ENCODE measurements at places on chromosomes 5 and 9. TPM values are rescaled to one million over a fixed set of nuclear protein-coding genes. Genes with fewer than 3 reads are reported as not detected.

DNA sequence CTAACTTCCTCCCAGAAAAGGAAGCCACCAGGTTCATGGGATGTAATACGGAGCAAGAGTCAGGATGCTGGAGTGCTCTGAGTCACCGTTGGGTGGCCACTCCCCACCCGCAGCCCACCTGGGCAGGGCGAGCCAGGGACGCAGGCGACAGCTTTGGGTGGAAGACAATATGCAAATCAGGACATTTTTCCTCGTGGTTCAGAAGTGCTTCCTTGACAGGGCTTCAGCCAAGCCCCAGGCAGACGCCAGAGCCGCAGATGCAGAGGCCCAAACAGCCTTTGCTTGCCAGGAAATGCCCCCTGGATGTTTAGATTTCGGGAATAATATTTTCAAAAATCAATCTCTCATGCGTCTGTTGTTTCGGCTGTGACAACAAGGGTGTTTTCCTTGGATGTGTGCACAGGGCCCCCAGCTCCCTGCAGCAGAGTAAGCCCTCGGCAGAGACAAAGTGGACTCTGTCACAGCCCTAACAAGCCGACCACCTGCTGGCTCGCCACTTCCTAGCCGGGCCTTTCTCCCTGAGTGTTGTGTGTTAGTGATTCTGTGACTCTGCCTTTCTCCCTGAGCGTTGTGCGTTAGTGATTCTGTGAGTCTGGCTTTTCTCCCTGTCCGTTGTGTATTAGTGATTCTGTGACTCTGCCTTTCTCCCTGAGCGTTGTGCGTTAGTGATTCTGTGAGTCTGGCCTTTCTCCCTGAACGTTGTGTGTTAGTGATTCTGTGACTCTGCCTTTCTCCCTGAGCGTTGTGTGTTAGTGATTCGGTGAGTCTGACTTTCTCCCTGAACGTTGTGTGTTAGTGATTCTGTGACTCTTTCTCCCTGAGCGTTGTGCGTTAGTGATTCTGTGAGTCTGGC, 11.8 kb upstream of the SLC9A3 start:
- peaks cover 21% of the 10 kb centered on the region for H3K27me3 ChIP-seq
- no peak for DNase-seq
- no peak overlapping the region for H3K4me3 ChIP-seq
- H3K4me1 ChIP-seq: peaks cover 17% of the 10 kb centered on the region
- H3K36me3 ChIP-seq: no peaks in the 10 kb centered on the region

GRCh38 chr5:100517301-100517974, 17.7 kb upstream of the FAM174A start:
- H3K27ac ChIP-seq: no peak overlapping the region
- no peaks in the 10 kb centered on the region for H3K4me1 ChIP-seq
- no peak for DNase-seq
- no peak overlapping the region for H3K4me3 ChIP-seq

- no peaks in the 10 kb centered on the region for H3K4me1 ChIP-seq
- H3K36me3 ChIP-seq: peaks cover 26% of the 10 kb centered on the region
- H3K4me3 ChIP-seq: no peak overlapping the region
- no peak overlapping the region for H3K27ac ChIP-seq
Observed at GRCh38 chr9:14710804-14711203, 11.7 kb downstream of the CER1 start.

GRCh38 chr9:2281803-2282185, 266.6 kb downstream of the SMARCA2 start:
- DNase-seq: no peak
- no peaks in the 10 kb centered on the region for H3K4me1 ChIP-seq
- no peak overlapping the region for H3K27ac ChIP-seq
- H3K36me3 ChIP-seq: no peaks in the 10 kb centered on the region

DNA sequence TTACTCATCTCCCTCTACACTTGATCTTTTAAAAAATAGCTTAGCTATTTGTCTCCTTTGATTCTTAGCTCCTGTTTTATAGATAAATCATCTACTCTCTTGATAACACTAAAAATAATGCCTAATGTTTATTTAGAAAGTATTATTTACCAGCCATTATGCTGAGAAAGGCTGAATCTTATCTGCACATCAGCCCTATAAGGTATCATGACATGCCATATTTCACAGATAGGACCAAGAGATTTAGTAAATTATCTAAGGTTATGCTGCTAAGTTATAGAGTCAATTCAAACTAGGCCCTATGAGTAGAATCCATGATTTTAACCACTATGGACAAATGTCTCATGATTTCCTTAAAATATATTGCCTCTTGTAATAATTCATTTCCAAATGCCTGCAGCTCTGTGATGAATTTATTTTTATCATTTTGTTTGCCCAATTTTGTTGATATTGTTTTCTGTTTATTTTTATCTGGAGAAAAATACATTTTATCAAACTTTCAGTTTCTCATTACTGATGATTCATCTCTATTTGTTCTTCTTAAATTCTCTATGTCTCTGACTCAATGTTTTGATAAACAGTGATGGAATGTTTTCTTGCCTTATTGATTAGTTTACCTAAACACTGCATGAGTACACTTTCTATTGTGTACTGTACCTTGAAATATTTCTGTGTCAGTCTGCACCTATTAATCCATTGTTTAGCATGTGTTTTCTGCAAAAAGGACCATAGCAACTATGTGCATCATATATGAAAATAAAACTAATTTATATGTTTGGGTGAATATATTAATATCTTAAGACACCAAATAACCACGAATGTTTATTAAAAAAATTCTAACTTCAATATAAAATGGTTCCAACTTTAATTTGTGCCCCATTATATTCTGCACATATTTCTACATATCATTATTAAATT, 300.8 kb downstream of the CDH9 start:
- no peaks in the 10 kb centered on the region for H3K4me1 ChIP-seq
- DNase-seq: no peak
- H3K27me3 ChIP-seq: no peaks in the 10 kb centered on the region
- H3K36me3 ChIP-seq: no peaks in the 10 kb centered on the region

GRCh38 chr9:16352791-16353401, 517.6 kb downstream of the BNC2 start:
- H3K4me3 ChIP-seq: no peak overlapping the region
- DNase-seq: no peak
- H3K27ac ChIP-seq: no peak overlapping the region
- peaks cover 14% of the 10 kb centered on the region for H3K4me1 ChIP-seq
- peaks cover 2% of the 10 kb centered on the region for H3K36me3 ChIP-seq

The MAP1B gene
- 256 TPM for total RNA-seq

The FBP2 gene
- total RNA-seq: not detected

The FSTL4 gene
- 2.0 TPM for total RNA-seq

The DBH gene
- 0.59 TPM for total RNA-seq

The CARD6 gene
- not detected for total RNA-seq

The PRKAA1 gene
- total RNA-seq: 41.8 TPM

Measured in neural crest cell (in vitro differentiated cells).